Central memory CD4-positive, alpha-beta T cell (primary cell): ENCODE measurements at places on chromosomes 2 and 18.

- DNase-seq, result no peak
Measured at GRCh38 chr18:48490641-48491293, 48.1 kb upstream of the CTIF start.

- DNase-seq, result no peak
Measured at GRCh38 chr18:79883461-79884293, 67.8 kb downstream of the SLC66A2 start.

DNA sequence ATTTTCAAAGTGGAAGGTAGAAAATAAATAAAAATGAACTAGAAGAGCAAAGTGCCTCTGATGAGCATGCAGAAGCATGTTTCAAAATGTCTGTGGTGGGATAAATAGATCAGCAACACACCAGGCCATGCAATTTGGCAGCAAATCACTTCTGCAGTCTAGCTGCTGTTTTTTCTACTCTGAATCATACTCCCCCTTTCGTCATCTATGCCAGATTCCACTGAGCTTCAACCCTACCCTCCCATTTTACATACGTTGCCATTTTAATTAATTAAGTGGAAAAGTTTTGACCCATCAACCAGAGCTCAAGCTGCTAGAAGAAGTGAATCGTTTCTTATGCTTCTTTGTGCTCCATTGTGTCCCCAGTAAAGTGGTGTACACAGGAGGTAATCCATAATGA, 79.3 kb downstream of the NRXN1 start:
- DNase-seq, result no peak

DNA sequence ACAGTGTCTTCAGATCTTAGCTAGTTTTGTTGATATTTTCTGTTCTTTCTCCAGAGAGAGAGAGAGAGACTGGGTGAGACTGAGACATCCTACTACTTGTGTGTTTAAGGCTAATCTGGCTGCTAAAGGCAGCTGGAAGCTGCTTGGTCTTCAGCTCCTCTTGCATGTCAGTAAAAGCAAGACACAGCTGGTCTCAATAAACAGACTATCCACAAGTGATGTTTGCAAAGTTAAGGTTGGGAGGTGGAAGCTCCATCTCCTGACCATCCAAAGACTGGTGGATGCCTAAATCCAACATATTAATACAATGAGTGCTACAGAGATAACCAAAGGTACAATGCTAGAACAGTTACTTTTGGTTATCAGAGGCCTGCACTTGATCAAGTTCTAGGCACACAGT, 17.8 kb downstream of the ERFE start:
- DNase-seq, result no peak

DNA sequence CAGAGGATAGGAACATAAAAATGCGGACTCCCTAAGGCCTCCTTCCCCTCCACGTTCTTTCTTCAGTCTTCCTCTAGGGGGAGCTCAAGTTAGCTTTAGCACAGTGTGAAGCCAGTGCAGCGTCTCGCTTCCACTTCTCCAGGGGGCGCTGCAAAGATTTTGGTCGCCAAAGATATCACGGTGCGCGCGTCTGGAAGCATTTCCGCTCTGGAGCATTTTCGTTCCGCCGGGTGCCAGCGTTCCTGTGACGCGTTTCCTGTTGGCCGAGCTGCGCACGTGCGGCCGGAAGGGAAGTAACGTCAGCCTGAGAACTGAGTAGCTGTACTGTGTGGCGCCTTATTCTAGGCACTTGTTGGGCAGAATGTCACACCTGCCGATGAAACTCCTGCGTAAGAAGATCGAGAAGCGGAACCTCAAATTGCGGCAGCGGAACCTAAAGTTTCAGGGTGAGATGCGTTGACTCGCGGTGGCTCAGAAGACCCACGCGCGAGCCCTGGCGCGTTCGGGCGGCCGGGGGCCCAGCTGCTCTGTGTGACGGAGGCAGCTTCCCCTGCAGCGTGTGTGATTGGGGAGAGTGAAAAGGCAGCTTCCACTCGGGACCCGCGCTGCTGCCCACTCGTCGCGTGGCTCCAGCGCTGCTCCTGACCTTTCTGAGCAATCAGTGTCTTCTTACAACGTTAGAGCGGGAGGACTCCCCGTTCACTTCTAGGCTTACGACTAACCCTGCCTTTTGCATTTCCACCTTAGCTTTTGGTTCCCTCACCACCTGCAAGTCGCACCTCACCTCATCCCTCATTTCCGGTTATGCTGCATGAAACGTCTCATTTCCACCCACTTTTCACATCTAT, at the start of gene DDX18:
DDX18 (plus strand) TSS at position 275 of the 848 bp plus-strand sequence; CDS start at position 362, 87 bp downstream.
- peak; percentile 99 for DNase-seq

DNA sequence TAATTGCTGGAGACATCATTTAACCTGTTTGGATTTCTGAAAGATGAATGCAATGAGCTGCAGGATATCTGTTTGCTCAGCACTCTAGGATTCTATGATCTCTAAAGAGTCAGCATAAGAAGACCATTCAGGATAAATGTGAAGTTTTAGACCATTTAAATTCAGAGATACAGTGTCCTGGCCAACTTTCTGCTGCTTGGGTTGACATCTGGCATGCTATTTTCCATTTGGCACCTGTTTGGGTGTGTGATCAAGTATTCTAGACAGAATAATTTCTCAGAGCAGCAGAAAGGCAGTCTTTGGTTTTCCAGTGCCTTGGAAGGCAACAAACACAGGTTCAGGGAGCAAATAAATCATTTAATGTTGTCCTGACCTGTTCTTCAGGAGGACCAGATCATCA, 144.8 kb upstream of the NDUFV2 start:
- DNase-seq, result no peak

GRCh38 chr2:231687133-231687852, 21.0 kb upstream of the PTMA start:
- peak; percentile 51 for DNase-seq

GRCh38 chr2:141027221-141027620, 1103.6 kb downstream of the LRP1B start:
- no peak for DNase-seq

DNA sequence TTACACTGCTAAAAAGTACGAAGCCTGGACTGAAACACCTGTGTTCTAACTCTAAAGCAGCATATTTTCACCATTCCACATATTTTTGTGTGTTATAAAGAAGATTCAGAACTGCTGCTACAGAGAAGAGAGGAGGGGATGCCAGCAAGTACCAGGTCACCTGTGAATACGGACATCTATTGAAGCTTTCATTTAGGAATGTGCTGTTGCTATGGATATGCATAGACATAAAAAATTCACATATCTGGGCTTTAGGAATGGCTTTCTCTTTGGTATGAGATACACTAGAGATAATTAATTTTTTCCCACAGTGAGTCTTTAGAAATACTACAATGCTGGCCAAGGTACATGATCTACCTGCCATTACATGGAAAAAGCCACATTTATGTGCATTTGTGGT, 238.5 kb downstream of the WDR7 start:
- no peak for DNase-seq
